ENCODE measurements at places on chromosomes 5 and 9. TPM values are rescaled to one million over a fixed set of nuclear protein-coding genes. Genes with fewer than 3 reads are reported as not detected.

GRCh38 chr9:19117039-19117716, 10.1 kb downstream of the PLIN2 start:
- H3K4me3 ChIP-seq: no peak overlapping the region
- H3K36me3 ChIP-seq: peaks cover 50% of the 10 kb centered on the region
- DNase-seq: no peak

DNA sequence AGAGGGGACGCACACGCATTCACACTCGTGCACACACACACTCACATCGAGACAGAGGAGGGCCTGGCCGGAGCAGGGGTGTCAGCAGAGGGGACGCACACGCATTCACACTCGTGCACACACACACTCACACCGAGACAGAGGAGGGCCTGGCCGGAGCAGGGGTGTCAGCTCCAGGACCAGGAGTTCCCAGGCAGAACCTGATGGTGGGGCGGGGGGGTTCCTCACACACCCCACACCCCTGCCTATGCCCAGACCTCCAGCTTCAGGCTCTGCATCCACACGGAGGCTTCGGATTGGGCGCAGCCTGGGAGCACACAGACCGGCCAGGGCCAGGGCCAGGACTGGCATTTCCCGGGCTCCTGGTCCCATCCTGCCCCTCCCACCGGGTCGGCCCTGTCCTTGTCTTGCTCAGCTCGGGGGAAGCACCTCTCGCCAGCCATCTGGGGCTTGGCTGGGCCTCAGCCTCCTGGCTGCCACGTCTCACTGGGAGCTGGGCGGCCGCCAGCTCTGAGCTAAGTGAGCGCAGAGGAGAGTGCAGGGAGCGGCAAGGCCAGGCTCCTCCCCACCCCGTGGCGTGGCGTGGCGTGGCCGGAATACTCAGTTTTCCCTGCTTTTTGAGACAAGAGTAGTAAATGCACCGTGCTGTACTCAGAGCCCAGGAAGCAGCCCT, 31.3 kb downstream of the ADAMTS2 start:
- no peaks in the 10 kb centered on the region for H3K36me3 ChIP-seq
- no peak for DNase-seq
- H3K27ac ChIP-seq: no peak overlapping the region
- H3K27me3 ChIP-seq: no peaks in the 10 kb centered on the region
- H3K4me3 ChIP-seq: no peak overlapping the region

CD274 gene
- 16.2 TPM for total RNA-seq

- H3K27me3 ChIP-seq: no peaks in the 10 kb centered on the region
- no peak overlapping the region for H3K27ac ChIP-seq
- H3K4me3 ChIP-seq: no peak overlapping the region
- DNase-seq: no peak
- H3K36me3 ChIP-seq: peaks cover 13% of the 10 kb centered on the region
- peaks cover 42% of the 10 kb centered on the region for H3K4me1 ChIP-seq
These were observed 2.0 kb upstream of the ZNF622 start for GRCh38 chr5:16467363-16468219.

GRCh38 chr5:35926389-35927051, 11.9 kb downstream of the CAPSL start:
- peaks cover 20% of the 10 kb centered on the region for H3K4me1 ChIP-seq
- H3K27ac ChIP-seq: no peak overlapping the region
- H3K27me3 ChIP-seq: no peaks in the 10 kb centered on the region

DNA sequence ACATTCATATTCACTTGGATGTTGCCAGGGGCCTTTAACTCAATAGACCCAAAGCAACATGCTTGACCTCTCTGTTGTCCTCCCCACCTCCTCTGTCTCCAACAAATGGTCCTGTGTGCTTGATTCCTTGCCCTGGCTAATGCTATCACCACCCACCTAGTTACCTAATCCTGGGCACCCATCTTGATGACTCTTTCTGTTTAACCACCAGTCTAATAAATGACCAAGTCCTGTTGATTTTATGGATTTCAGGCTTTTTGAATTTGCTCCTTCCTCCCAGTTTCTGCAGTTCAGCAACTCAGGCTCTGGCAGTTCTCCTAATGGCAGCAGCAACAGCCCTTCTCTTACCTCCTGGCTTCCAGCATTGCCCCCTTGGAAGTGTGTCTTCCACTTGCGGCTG, 246.3 kb upstream of the KLF4 start:
- H3K27ac ChIP-seq: no peak overlapping the region
- H3K27me3 ChIP-seq: no peaks in the 10 kb centered on the region
- DNase-seq: no peak
- no peaks in the 10 kb centered on the region for H3K36me3 ChIP-seq

GRCh38 chr5:78669331-78669730, 20.8 kb upstream of the LHFPL2 start:
- no peak overlapping the region for H3K4me3 ChIP-seq
- no peaks in the 10 kb centered on the region for H3K36me3 ChIP-seq
- H3K4me1 ChIP-seq: no peaks in the 10 kb centered on the region
- H3K27ac ChIP-seq: no peak overlapping the region

GRCh38 chr5:15499528-15500324, at the start of gene FBXL7:
Gene FBXL7, plus strand, starts transcription at chr5:15500180.
- no peak for DNase-seq
- no peaks in the 10 kb centered on the region for H3K36me3 ChIP-seq
- no peaks in the 10 kb centered on the region for H3K27me3 ChIP-seq
- no peak within 1 kb of the TSS for H3K27ac ChIP-seq
- H3K4me3 ChIP-seq: no peak within 1 kb of the TSS
- no peaks in the 10 kb centered on the region for H3K4me1 ChIP-seq

All from CD4-positive, alpha-beta memory T cell (primary cell).